ENCODE measurements at places on chromosomes 4 and X.

- DNase-seq, result no peak
These were observed 13.7 kb upstream of the XAGE2 start for GRCh38 chrX:52355108-52355507.

DNA sequence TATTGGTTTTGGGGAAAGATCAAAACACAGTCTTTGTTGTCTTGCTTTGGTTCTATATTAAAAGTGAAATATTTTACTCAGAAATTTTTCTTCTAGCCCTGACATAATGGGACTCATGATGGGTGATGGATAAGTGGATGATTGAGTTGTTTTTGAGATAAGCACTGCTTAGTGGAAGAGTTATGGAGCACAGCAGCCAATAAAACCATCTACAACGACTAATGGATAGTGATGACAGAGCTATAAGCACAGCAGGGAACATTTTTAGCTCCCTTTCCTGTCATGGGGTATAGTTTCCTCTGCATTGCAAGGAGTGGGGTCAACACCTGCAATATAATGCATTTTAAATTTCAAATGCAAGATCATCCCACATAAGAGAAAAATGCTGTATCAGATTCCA lies 812.4 kb downstream of the STPG2 start:
- DNase-seq, result no peak

DNA sequence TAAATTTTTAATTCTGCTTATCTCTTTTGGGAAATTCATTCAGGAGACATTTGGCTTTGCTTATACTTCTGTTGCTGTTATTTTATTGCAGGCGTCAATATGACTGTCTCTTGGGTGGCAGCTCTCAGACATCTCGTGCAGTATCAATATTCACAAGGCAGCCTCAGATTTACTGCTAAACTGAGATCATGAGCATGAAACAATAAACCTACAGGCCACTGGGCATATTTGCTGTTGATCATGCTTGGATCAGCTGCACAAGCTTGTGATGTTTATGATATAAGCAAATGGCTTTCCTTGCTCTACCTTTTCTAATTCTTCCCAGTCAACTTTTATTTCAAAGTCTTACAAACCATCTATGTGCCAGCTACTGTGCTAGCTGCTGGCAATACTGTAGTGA lies 39.2 kb downstream of the TSPAN5 start:
- DNase-seq, result no peak

DNA sequence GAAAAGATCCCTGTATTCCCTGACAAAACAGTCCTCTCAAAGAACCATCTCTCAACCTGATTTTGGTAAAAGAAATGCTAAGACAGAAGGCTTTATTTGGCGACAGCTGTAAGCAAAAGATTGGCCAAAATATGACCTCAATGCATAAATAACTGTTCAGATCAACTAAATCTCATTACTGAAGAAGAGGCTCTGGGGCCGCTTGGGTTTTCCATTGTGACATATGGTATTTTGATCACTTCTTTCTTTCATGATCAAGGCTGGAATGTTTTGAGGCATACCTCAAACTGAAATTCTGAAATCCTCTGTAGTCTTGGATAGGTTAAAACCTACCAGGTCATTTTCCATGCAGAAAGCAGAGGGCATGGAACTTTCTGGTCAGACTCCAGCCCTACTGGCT lies 106.3 kb downstream of the C4orf51 start:
- DNase-seq, result no peak

- DNase-seq, result no peak
These were observed 162.8 kb upstream of the ARX start for GRCh38 chrX:25178555-25178954.
